ENCODE measurements at places on chromosomes 3 and 15.

DNA sequence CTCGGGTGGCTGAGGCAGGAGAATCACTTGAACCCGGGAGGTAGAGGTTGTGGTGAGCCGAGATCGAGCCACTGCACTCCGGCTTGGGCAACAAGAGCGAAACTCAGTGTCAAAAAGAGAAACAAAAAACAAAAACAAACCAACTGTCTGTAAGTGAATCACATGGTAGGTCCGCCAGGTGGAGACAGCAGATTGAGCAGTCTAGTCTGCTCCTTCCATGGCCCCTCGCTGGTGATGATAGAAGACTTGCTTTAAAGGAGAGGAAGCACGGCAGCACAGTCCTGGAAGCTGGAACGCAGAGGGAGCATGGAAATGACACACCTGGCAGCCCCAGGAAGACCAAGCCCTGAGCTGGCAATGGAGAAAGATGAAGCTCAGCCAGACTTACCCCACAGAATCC, 31.4 kb upstream of the MGLL start:
- no peak for DNase-seq

GRCh38 chr3:13676356-13677017, 127.6 kb downstream of the FBLN2 start:
- DNase-seq, result no peak

DNA sequence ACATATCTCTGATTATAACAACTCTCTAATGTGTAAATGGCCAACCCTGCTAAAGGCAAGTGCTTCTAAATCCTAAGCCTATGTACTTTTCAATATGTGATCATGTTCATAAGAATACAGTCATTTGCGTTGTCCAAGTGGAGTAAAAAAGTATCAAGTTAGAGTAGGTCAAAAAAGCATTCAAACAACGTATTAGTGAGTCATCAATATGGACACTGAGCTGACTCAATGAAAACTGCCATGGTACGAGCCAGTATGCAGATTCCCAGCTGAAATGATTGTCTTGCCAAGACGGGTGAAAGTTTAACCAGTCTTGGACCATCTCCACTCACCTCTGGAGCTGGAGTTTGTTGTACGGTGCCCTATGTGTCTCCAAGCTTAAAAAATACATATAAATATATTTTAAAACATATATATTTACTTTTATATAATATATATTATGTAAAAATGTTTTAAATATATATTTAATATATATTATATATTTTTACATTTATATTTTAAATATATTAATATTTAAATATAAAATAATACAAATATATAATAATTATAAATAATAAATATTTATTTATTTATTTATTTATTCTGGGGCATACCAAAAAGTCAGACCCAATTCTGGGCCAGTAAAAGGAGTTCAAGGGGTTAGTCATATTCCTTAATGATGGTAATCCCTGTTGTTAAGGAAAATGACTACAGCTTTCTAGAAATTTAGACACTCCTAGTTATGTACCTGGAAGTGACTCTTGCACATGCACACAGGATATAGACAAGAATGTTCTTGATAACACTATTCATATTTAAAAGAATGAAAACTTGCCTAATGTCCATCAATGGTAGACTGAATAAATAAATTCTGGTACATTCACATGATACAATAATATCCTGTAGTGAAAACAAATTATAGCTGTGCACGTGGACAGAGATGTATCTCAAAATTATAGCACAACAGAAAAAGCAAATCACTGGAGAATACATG, 27.2 kb downstream of the PLSCR4 start:
- DNase-seq, result no peak

- no peak for DNase-seq
Observed at GRCh38 chr3:127137757-127138536, 55.0 kb upstream of the PRR23E start.

DNA sequence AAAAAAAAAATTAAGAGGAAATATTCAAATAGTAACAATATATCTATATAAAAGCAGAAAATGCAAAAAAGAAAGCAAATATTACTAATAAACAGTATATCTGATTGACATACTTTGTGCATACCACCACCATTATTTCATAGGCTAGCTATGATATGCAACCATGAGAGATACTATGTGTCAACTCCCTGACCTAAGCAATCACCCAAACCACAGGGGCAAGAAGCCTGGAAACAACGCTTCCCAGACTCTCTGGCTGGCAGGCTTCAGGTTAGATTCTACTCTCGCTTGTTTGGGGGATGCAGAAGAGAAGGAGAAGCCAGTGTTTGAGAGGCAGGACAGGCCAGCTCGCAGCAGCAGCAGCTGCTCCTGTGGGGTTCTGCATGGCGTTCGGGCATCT, 169.3 kb upstream of the TPM1 start:
- DNase-seq, result no peak

- DNase-seq, result no peak
Observed at GRCh38 chr3:8313560-8314267, 187.9 kb upstream of the LMCD1 start.

DNA sequence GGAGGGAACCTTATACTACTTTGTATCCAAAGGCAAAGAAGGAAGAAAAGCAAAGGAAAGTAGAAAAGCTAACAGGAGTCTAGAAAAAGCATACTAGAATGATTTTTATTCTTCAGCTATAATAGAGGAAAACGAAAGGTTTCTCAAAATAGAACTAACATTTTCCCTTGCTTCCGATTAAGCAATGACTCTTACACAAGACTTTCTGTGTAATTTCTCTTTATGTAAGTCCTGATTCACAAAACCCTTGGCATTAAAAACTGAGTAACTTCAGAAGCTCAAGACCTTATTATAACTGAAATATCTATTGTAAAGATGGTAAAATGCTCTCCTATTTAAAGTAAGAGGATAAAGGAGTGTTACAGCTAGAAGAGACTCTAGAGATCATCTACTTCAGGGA, 97.4 kb downstream of the DTWD1 start:
- no peak for DNase-seq

DNA sequence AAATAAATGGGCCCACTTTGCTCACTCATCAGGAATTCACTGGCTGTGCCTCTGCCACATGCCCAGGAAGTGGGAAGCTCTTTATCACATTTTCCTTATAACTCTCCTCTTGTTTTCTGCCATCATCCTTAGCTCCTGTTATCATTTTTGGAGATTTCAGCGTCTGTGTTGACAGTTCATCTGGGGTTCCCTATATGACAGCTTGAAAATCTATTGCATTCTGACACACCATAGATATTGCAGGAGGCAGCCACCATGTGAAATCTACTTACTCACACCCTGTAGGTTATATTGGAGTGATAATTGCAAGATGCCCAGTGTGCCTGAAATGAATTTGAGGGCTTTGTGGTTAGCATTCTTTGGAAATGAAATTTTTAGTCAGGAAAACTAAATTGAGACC, 132.9 kb downstream of the RYR3 start:
- DNase-seq, result no peak

- DNase-seq, result no peak
Observed at GRCh38 chr3:40292637-40293349, 16.7 kb upstream of the EIF1B start.

GRCh38 chr3:40317061-40317855, 7.8 kb downstream of the EIF1B start:
- DNase-seq, result no peak

- DNase-seq, result no peak
Observed at GRCh38 chr3:32992310-32992686, 40.9 kb downstream of the CCR4 start.

DNA sequence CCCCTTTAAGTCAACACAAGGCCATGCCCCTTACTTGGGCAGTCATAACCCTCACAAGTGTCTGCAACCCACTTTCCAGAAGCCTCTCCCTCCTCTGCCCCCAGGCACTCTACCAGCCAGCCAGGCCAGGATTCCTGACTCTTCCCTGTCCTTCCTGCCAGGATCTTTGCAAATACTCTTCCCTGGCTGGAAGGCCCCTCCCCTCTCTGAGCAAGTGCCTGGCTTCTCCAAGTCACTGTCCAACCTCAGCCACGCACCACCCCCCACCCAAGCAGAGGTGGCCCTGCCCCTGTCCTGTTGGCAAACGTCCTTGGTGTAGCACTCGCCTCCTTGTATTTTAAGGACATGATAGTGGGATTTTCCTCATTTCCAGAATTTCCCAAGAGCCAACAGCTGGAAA, 54.7 kb upstream of the USP3 start:
- DNase-seq, result no peak

- DNase-seq, result no peak
Observed at GRCh38 chr3:59126446-59126845, 76.6 kb upstream of the CFAP20DC start.

DNA sequence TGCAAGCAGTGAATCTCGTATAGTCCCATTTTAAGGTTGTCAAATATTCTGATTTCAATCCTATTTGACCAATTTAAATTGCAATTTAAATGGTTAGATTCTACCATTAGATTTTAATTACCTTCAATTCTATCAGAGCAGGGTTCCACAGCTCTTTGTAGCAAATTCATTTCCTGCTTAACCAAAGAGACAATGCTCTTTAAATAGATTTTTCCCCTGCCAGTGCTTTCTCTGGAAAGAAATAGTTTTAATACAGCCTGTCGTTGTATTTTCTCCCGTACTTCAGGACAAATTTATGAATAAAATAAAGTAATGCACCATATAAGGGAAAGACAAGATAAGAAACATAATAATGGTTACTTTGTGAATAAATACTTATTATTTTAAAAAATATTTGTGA, 62.8 kb downstream of the ZPLD1 start:
- no peak for DNase-seq

DNA sequence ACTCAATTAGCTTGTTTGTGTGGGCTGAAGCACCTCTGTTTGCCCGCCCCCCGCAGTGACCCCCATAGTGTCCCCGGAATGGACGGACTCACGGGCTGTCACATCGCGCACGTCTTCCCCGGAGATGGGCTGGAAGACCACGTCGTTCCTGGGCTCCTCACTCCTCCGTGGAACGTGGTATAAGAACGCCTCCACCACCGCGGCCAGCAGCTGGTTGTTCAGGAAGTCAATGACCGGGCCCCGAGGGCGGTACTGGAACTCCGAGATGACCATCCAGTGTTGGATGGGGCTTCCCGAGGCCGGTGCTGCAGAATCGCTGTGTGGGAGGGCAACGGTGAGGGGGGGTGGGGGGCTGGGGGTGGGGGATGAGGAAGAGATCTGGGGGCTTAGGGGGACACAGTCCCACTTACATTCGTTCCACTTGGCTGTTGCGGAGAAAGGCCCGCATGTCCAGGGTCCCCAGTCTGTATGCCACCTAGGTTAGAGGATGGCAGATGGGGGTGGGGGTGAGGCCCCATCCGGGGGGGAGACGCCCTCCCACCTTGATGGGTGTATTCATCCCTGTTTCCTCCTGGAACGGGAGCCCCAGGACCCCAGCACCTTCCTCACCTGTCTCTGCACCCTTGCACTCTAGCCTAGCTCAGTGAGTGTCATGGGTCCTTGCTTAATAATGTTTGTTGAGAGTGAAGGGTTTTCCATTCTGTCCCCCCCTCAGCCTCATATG, 30.2 kb downstream of the MUC20 start:
- no peak for DNase-seq

- DNase-seq, result no peak
Observed at GRCh38 chr3:150656316-150656715, 47.4 kb downstream of the ERICH6 start.

DNA sequence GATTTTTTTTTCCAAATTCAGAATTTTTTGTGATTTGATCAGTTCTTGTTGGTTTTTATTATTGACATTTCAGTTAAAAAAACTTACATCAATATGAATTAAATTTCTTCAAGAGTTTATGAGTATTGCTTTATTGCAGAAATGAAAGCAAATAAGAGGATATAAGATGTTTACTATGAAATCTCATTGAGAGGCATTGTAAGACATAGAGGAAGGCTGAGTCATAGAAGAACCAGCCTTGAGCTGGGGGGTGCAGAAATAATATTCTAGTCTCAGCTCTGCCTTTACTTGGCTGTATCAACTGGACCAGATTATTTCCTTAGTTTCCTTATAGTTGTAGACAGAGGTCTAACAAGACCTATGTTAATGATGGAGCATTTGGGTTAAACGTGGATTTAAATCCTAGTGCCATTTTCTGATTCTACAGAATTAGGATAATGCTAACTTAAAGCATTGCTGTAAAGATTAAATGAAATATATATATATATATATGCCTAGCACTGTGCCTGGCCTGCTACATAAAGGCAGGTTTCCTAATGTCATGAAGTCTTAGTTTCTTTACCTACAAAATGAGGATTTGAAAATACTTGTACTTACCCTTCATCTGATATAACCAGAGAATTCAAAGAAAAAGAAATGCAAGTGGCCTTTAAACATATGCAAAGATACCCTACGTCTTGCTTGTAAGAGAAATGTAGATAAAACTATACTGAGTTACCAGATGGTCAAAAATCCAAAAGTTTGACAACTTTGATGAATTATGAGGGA, 7.3 kb downstream of the FAM98B start:
- DNase-seq, result no peak

GRCh38 chr15:73295630-73296286, 73.0 kb downstream of the HCN4 start:
- DNase-seq, result no peak

- no peak for DNase-seq
Observed at GRCh38 chr3:117120014-117120413, 410.4 kb downstream of the TUSC7 start.

DNA sequence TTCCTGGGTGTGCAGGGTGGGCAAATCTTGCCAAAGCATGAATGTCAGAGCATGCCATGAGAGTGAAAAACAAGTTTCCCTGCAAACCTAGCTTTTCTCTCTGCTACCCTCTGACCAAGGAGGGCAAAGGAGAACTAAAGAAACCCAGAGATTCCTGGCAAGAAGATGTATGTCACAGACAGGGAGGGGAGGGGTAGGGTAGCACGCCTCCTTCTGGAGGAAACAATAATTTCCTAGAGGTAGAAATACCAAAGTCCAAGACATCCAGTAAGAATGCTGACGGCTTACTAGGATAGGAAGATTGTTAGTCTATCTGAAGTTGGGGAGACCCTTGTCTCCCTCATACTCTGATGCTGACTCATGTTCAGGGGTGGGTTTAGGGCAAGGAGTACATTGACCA, 203.9 kb downstream of the NR1D2 start:
- no peak for DNase-seq

DNA sequence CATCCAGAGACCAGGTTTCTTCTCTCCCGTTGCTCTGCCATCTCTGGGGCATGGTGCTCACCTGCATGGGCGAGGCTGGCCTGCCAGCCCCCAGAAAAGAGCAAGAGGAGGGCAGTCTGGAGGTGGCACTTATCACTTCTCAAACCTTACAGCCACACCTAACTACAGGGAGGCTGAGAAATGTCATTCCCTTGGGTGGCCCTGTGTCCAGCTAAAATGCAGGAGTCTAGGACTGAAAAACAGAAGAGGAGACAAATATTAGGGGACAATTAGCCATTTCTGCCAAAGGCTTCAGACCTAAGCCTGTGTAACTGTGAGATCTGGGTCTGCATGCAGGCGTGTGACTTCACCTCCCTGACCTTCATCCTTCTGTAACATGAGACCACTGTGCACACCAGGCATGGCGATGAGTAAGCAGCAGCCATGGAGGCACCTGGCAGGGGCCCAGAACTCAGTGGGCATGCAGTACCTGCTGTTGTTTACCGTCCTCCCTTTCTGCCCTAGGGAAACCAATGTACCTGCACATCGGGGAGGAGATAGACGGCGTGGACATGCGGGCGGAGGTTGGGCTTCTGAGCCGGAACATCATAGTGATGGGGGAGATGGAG, 83.4 kb downstream of the MESD start:
- DNase-seq, result no peak

Data from HS-5 (cell line).